ENCODE measurements at places on chromosomes 1 and 21.

DNA sequence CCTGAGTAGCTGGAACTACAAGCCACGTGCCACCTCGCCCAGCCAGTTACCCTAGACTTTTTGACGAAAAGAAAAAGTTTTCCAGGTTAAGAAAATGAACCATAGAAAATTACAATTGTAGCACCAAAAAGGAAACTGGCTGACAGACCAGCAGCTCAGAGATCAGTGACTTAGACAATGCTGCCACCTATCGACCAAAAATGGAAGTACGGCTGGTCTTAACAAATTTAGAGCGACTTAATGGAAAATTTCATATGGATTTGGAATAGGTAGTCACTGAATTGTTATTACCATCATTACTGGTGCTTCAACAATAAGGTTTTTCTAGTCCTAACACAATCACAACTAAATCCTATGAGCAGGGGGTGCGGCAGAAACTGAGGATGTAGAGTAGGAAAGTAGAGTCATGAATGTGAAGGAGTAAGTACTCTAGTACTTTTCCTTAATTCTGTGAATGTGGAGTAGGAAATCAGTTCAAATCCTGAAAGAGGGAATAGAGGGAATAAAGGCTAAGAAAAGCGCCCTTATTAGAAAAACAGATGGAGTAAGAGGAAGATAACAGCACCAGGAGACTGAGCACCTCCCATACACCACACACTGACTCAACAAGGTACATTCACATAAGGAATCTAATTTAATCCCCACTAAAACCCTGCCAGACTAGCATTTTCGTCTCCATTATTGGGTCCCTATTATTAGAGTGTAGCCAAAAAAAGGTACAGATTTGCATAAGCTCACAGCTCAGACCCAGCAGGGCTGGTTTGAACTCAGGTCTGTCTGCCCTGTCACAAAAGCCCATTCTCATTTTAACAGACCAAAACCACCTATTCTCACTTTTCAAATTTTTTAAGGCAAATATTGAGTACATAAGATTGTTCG lies 37.9 kb upstream of the MGST3 start:
- peaks cover 16% of the 10 kb centered on the region for H3K4me1 ChIP-seq
- no peaks in the 10 kb centered on the region for H3K36me3 ChIP-seq
- H3K27ac ChIP-seq: no peak overlapping the region
- no peak overlapping the region for H3K4me3 ChIP-seq

GRCh38 chr1:12678350-12678749 lies 34.5 kb downstream of the AADACL4 start:
- H3K27me3 ChIP-seq: peaks cover 6% of the 10 kb centered on the region
- no peak overlapping the region for H3K4me3 ChIP-seq
- H3K27ac ChIP-seq: no peak overlapping the region
- no peaks in the 10 kb centered on the region for H3K36me3 ChIP-seq
- no peak for DNase-seq

DNA sequence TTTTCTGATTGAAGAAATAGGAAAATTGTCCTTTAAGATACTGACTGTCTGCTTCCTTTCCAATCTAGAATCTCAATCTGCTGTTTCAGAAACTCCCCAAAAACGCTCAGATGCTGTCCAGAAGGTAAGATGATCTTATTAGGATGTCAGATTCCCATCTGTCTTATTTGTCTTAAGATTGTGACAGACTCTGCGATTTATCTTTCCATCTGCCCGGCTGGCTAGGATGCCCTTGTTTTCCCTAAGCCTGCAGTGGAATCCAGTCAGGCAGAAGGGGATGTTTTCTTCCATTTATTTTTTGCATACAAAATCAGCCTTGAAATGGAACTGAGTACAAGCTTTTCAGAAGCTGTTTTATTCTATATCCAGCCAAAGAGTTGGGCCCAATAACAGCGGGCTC lies 96.5 kb downstream of the FMN2 start:
- no peak for DNase-seq
- H3K36me3 ChIP-seq: no peaks in the 10 kb centered on the region
- peaks cover 2% of the 10 kb centered on the region for H3K27me3 ChIP-seq
- H3K4me1 ChIP-seq: no peaks in the 10 kb centered on the region
- no peak overlapping the region for H3K27ac ChIP-seq

GRCh38 chr1:3857791-3858129 lies 484 bp downstream of the DFFB start:
- no peaks in the 10 kb centered on the region for H3K27me3 ChIP-seq
- H3K4me3 ChIP-seq: peak overlapping the region; percentile 97
- H3K4me1 ChIP-seq: peaks cover 16% of the 10 kb centered on the region

Measured in T-helper 2 cell treated with Interferon-gamma antibody and Interleukin-4, amounts not matched to agents 5 μg/mL and 100 μg/mL, for 36 hours (primary cell).